ENCODE measurements at places on chromosomes 11 and 22. TPM values are rescaled to one million over a fixed set of nuclear protein-coding genes. Genes with fewer than 3 reads are reported as not detected.

Gene MS4A4E
- total RNA-seq: not detected

Gene CDC45
- 23.6 TPM for total RNA-seq

Gene INSC
- not detected for total RNA-seq

Gene P2RX6
- 0.29 TPM for total RNA-seq

Gene TIMM8B
- 72.8 TPM for total RNA-seq

Gene LMO1
- total RNA-seq: 3.7 TPM

Gene MMP12
- 0.08 TPM for total RNA-seq

Gene ACRV1
- total RNA-seq: 0.12 TPM

Gene LBHD1
- total RNA-seq: 4.0 TPM

Gene WEE1
- total RNA-seq: 18.2 TPM

Gene NNMT
- 380 TPM for total RNA-seq

Gene KRTAP5-8
- not detected for total RNA-seq

Gene PDGFD
- total RNA-seq: 5.9 TPM

Gene SEPTIN3
- total RNA-seq: 0.90 TPM

Gene VPREB3
- total RNA-seq: 0.77 TPM

Gene C11orf54
- total RNA-seq: 11.8 TPM

Gene MOGAT2
- total RNA-seq: not detected

Gene NAALADL1
- total RNA-seq: not detected

Gene OR10AG1
- total RNA-seq: not detected

Gene ARHGAP20
- total RNA-seq: not detected

Gene APOC3
- not detected for total RNA-seq

Gene OR6T1
- total RNA-seq: not detected

Gene MPPED2
- total RNA-seq: not detected

Gene CAVIN3
- 26.9 TPM for total RNA-seq

Gene LRRN4CL
- 0.08 TPM for total RNA-seq

Gene CARD18
- total RNA-seq: not detected

Gene LDLRAD3
- total RNA-seq: 32.4 TPM

Gene KRTAP5-6
- not detected for total RNA-seq

Gene PRRG4
- 1.8 TPM for total RNA-seq

Gene YPEL1
- total RNA-seq: 0.10 TPM

Gene WNT7B
- 52.5 TPM for total RNA-seq

Gene PGA5
- not detected for total RNA-seq

Gene GNAZ
- total RNA-seq: 2.6 TPM

Gene MYEOV
- total RNA-seq: 123 TPM

Gene UNC93B1
- 80.3 TPM for total RNA-seq

All from A549 treated with AZD2906 at 1 μM for 4 hours (cell line).